Stimulated activated CD4-positive, alpha-beta T cell treated with anti-CD3 and anti-CD28 coated beads, TNF-alpha, amount 100 ng/mL, for 1 hour (primary cell): ENCODE measurements at places on chromosomes 3 and 15.

DNA sequence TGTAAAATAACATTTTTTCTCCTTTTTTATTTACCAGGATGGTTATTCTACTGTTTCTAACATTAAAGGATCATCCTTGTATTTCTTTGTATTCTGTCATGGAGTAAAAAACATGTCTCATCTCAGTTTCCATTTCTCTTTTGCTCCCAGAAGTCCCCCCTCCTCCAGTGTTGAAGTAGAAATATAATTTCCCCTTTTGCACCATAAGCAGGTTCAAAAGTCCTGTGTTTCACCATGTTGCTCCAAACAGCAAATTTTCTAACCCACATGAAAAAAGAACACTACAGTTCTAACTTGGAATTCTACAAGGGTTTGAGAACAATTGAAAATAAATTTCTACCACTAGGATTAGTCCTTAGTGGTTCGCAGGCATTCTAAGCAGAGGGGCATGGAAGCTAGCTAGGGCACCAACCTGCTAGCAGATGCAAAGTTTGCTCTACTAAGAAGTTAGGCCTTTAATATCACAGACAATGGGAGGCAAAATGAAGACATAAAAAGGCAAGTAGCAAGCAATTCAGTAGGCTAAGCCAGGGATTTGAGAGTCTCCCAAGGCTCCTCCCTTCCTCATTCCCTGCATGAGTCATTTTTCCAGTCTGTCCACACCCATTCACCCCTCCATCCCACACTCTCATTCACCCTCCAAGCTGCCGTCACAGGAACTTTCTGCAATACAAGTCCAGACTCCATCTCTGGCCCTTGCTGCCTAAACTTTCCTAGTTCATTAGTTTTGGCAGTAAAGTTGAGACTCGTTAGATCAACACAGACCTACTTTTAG lies 2.3 kb upstream of the MBNL1 start:
- no peak for DNase-seq

- DNase-seq, result no peak
These were observed 489.7 kb downstream of the CNTN3 start for GRCh38 chr3:74124782-74125181.

GRCh38 chr15:78996894-78997275 lies 52.0 kb upstream of the CTSH start:
- no peak for DNase-seq

- no peak for DNase-seq
These were observed 20.9 kb downstream of the BBX start for GRCh38 chr3:107543666-107544065.

DNA sequence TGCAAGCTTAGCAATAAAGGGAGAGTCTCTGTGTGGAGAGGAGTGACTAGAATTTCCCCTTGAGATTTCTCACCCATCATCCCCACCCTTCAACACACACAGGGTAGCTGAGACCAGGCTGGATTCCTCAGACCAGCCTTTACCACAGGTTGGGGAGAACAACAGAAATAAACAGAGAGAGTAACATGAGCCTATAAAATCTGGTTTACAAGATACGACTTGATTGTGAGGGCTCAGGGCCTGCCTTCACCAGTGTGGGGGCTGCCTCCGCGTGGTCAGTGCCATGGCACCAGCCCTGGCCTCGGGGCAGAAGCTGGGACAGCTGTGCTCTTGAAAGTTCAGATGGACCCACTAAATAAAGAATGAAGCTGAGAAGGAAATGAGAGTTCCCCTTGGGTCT lies 14.6 kb upstream of the MAGEF1 start:
- no peak for DNase-seq

GRCh38 chr3:168952551-168952950 lies 711.0 kb downstream of the MECOM start:
- DNase-seq, result no peak

DNA sequence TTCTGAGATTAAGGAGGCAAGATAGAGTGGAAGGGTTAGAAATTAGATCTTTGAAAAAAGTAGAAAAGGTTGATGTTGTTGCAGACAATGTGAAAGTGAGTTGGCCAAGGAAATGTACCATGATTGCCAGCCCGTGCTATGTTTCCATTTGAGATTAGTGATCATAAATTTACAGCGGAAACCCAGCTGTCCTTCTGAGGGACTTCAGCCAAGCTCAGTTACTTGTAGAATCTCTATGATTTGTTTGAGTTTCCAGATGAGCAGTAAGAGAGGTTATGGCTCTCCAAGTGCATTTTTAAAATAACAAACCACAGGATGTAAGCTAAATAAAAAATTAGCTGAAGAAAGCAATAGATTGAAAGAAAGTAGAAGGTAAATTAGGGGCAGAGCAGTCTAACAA lies 54.2 kb upstream of the RBMS3 start:
- no peak for DNase-seq

GRCh38 chr15:92853222-92853621 lies 46.9 kb upstream of the CHD2 start:
- no peak for DNase-seq

DNA sequence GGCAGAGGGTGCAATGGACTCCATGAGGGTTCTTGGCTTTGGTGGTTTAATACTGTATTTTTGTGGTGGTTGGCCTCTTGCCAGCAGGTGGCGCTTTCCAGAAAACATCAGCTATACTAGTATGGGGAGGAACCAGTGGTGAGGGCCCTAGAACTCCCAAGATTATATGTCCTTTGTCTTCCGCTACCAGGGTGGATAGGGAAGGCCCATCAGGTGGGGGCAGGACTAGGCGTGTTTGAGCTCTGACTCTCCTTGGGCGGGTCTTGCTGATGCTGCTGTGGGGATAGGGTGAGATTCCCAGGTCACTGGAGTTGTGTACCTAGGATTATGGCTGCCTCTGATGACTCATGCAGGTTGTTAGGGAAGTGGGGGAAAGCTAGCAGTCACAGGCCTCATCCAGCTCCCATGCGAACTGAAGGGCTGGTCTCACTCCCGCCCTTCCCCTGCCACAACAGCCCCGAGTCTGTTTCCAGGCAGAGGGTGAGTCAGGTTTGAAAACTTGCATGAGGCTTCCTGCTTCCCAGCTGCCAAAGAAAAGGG lies 357.7 kb downstream of the OTOL1 start:
- DNase-seq, result no peak

GRCh38 chr3:129320825-129321487 lies 42.3 kb downstream of the HMCES start:
- no peak for DNase-seq

GRCh38 chr15:69298697-69299441 lies at the start of gene PAQR5:
Gene PAQR5 (plus strand): TSS chr15:69298912. CDS start chr15:69360081, 61,169 bp downstream.
- no peak for DNase-seq

DNA sequence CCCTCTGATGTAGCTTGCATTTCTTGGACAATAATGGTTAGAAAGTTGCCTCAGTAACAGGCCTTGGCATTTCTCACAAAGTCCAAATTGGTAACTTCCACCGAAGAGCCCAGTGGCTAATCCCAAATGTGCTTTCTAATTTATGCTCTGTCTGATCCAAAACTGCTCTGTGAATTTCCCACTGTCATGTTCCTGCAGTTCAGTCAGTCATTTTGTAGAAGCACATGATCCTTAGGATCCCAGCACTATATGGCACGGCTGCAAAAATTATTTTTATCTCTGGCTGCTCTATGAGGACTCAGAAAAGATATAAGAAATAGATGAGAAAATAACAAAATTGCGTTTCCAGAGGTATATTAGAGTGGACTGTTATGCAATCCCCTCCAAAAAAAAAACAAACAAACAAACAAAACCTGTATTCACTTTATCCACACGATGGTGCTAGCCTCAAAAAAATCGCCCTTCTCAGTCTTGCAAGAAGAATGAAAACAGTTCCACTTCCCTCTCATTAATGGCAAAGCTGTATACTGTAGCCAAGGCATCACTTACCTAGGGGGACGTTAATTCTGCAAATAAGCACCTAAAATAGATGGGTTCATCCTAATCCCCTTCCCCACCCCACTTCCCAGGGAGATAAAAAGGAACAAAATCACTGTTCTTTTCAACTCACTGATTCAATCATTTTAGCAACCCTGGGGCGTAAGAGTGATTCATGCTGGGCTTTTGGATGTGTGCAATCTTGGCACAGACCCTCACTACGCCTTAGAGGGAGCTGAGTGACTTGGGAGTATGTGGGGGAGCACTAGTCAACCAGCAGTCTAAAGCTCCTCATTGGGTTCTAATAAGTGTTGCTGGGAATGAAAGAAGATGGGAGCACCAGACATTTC lies 61.3 kb downstream of the TMCO5A start:
- DNase-seq, result no peak

DNA sequence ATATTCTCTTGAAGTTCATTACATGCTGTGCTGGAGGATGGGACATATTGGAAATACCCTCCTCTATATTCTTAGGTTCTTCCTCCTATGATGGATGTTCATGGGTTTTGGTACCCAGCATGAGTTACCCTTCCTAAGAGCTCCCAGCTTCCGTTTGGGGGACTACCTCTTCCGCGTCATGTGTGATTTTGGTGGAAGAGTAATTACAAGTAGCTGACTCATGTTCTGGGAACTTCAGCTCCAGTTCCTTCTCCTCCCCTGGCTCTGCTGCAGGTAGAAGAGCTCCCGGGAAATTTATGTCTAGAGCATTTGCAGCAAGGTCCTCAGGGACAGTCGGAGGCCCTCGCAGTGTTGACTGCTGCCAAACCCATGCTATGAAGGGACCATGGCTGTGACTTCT lies 208.8 kb upstream of the IL12A start:
- DNase-seq, result no peak

DNA sequence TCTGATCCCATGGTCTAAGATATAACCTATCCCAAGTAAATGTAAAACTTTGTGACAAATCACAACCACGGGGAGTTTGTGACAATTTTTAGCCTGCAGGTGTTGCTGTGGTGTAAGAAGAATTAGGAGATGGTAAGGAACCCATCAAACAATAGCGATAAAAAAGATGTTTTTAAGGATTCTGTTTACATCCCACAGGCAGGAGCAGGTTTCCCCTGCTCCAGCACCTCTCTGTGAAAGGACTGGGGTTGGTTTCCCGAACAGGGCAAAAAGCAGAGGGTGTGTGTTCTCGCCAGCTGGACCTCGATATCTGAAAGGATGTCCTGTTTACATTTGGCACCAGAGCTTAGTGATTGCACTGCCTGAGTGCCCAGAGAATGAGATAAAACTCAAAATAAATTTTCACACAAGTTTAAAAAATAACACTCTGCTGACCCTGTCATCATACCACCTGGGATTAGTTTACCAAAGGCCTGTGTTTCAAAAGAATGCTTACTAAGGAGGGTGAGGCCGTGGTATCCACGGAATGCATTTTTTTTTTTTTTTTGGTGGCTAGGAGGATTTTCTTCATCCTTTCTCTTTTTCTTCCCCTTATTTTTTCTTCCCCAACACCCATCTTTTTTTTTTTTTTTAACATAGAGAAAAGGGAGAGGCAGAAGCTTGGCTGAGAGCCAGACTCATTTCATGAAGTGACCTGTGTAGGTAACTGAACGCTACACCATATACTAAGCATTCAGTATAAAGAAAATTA lies 151.8 kb upstream of the DPH6 start:
- DNase-seq, result no peak

GRCh38 chr3:68206524-68207117 lies 552.2 kb upstream of the SUCLG2 start:
- no peak for DNase-seq

- DNase-seq, result no peak
These were observed 186.6 kb downstream of the SQOR start for GRCh38 chr15:45821390-45821789.

DNA sequence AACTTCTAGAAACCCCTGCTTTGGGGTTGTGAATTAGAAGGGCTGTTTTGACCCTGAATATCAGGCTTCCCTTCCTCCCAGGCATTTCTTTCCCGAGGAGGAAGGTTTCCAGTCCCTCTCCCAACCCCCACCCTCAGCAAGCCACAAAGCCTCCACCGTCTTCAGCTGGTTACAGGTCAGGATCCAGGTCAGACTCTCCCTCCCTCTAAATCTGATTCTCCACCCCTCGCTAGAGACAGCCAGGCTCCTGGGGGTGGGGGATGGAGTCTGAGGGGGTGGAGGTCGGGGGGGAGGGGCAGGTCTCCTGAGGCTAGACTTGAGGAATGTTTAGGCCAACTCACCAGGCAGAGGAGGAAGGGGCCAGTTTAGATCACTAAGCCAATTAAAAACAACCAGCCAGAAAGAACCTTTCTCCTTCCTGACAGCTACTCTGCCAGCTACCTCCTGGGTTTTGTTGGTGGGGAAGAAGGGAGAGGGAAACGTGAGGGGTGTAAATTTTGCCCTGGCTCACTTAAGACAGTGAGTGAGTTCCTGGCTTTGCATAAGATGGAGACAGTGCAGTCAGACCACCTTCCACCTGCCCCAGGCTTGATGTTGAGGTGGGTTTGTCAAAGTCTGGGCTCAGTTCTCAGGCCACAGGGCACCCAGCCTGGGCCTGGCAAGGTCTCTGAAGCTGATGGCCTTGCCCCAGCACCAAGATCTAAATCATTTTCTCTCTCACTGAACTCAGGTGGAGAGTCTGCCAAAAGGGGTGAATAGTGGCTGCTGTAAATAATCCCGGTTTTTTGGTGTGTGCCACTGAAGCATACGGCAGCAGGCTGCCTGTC lies 19.5 kb downstream of the BMF start:
- DNase-seq, result no peak

DNA sequence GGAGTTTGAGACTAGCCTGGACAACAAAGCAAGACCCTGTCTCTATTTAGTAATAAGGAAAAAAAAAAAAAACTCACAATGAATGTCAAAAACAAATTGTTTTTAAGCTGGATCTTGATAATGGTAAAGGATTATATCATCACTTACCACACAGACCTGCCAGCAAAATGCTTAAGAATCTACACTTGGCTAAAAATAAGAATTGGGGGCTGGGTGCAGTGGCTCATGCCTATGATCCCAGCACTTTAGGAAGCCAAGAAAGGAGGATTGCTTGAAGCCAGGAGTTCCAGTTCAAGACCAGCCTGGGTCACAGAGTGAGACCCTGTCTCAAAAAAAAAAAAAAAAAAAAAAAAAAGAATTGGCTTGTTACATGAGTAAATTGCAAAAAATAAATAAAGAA lies 31.0 kb downstream of the ACAP2 start:
- DNase-seq, result no peak

- no peak for DNase-seq
These were observed 195.6 kb downstream of the XXYLT1 start for GRCh38 chr3:195075199-195075940.

DNA sequence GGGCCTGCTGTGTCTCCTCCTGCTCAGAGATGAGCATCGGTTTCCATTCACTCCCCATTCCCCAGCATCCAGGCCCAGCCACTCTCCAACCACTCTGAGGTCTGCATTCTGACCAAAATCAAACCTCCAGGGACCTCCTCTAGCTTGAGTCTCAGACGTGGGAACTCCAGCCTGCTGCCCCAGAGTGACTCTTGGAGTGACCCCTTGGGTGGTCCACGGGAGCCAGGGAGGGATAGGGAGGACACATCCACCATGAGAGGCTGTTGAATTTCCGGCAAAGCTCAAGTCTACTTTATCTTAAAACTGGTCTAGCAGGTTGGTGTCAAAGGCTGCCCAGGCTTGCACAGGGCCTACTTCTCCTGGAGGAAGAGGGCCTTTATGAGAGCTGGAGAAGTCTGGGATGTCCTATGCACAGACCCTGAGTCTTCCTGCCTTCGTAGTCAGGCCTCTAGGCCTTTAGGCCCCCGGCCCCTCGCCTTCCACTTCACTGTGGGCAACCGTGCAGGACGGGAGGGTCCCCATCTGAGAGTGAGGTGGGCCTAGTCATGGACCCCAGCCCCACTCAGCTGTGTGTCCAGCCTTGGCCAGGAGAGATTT lies 8.9 kb downstream of the CISH start:
- no peak for DNase-seq

GRCh38 chr3:188524052-188524451 lies 370.1 kb downstream of the LPP start:
- DNase-seq, result no peak
